ENCODE measurements at places on chromosomes 11 and 22. TPM values are rescaled to one million over a fixed set of nuclear protein-coding genes. Genes with fewer than 3 reads are reported as not detected.

API5 gene
- total RNA-seq: 72.9 TPM

GGT5 gene
- 47.2 TPM for total RNA-seq

DNA sequence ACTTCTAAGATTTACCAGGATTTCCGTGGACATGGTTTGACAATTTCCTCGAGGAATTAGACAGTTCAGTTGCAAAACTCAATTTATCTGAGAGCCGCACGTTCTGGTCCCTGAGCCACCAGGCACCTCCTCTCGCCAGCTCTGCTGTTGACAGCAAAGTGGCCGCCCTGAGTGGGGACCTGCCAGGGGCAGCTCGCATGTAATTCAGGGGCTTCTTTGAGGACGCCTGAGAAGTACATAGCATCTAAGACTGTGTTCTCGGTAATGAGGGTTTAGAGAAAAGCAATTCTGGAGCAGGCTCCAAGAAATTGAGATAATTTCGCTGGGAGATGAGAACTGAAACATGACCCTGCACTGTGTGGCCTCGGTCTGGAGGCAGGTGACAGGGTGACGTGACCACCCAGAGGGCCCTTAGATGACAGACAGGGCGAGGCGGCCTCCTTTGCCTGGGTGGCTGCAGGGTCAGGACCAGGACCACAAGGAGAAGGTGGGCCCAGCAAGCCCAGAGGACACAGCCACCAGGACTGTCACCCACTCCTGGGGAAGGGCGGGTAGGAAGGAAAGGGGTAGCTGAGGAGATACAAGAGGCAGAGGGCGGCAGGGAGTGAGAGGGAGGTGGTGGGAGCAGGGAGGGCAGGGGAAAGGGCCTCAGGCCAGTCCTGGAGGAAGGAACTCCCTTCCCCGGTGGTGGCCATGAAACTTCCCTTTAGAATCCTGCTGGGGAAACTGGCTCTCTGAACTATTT lies 55.0 kb downstream of the RTL6 start:
- peak; percentile 71 for DNase-seq

DNA sequence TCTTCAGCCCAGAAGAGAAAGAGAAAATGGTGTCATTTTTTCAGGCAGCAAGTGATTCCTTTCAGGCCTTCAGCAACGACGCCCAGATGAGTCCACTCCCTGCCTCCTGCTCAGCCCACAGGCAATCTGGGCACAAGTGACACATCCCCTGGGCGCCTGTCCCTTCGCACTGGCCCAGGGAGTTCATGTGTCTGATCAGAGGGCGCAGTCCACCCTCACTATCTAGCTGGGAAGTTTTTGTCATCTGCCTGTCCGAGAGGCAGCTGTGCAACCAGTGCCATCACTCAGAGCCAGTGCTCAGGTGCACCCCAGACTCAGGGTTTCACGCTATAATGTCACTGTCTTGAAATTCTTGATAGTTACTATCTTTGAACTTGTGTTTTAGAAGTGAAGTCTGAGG lies 1.4 kb upstream of the KCNQ1OT1 start:
- peak; percentile 71 for DNase-seq

SDF2L1 gene
- 29.9 TPM for total RNA-seq

DNA sequence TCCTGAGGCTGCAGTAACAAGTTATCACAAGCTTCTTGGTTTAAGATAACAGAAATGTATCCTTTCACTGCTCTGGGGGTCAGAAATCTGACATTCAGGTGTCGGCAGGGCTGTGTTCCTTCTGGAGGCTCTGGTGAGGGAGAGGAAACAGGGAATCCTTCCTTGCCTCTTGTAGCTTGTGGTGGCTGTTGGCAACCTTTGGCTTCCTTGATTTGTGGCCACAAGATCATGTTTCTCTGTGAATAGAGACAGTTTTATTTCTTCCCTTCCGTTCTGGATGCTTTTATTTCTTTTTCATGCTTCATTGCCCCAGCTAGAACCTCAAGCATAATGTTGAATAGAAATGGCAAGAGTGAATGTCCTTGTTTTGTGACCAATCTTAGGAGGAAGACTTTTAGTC lies 44.0 kb downstream of the MPPED1 start:
- DNase-seq: no peak

DNA sequence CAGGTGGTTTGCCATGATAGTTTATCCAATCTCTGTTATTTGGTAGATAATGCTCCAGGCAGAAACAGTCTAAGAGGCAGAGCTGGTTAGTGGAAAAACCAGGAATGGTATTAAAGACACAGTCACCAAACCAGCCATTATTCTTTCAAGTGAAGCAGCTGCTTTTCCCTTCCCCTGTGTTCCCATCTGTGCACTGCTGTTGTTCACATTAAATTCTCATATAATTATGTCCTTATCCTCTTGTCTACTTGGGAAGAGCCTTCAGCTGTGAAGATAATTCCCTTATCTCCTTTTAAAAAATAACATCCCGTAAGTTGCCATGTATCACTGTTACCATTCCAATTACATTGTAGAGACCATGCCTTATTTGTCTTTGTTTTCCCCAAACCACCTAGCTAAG lies 5.2 kb upstream of the TBCEL start:
- DNase-seq: no peak

- no peak for DNase-seq
Observed at GRCh38 chr11:15635521-15635920, 520.8 kb downstream of the INSC start.

CAVIN3 gene
- total RNA-seq: 40.3 TPM

DNA sequence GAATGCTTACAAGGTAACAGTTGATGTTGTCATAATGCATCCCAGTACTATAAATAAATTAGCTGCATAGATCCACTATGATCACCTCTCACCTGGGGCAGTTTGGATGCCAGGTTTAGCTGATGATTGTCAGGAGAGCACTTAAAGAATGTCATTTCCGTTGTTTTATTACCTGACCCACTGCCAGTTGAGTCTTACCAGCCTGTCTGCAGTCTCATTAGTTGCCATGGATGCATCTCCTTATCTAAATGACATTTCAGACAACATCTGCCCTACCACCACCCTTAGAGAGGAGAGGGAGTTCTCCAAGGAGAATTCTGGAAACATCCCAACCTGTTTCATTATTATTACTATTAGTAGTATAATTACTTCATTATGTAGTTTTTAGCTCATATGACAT lies 339.1 kb upstream of the API5 start:
- no peak for DNase-seq
